NCI-H2171 (cell line): ENCODE measurements at places on chromosomes 3 and 15.

- DNase-seq, result no peak
Observed at GRCh38 chr15:93089727-93090305, 805 bp upstream of the RGMA start.

DNA sequence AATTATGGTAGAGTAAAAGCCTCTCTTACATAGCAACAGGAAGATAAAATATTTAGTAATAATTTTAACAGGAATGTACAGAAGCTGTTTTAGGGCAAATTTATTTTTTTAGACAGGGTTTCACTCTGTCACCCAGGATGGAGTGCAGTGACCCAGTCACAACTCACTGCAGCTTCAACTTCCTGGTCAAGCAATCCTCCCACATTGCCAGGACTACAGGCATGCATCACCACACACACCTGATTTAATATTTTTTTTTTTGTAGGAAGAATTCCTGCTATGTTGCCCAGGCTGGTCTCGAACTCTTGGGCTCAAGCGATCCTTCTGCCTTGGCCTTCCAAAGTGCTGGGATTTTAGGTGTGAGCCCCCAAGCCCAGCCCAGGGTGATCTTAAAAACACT is 61.1 kb downstream of the PCCB start:
- DNase-seq, result no peak

GRCh38 chr15:87133704-87134103 is 1054.0 kb downstream of the AGBL1 start:
- DNase-seq, result no peak

DNA sequence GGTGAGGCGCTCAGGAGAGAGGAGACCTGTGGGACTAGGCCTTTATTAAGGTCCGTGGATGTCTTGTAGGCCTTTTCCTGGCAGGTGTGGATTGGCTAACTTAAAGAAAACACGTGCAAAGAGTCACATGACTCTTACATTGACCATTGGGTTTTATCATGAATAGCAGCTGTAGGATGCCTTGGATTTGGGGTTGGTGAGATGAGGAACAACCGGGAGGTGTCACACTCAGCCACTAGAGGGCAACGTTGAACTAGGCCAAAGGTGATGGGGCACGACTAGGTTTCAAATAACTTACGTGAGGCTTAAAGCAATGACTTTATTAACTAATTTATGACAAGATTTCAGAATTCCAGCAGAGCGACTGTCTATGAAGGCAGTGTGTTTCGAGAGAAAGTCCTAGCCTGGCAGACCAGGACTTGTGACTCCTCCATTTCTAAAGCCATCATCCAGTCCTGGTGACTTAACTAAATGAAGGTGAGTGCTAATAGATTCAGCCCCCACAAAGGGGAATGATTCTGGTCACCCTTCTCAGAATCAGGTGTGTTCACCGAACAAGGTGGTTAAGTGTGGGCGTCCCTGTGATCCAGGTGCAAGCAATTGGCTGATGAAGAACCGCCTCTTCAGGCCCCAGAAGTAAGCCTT is 345.6 kb downstream of the MCTP2 start:
- DNase-seq, result no peak

DNA sequence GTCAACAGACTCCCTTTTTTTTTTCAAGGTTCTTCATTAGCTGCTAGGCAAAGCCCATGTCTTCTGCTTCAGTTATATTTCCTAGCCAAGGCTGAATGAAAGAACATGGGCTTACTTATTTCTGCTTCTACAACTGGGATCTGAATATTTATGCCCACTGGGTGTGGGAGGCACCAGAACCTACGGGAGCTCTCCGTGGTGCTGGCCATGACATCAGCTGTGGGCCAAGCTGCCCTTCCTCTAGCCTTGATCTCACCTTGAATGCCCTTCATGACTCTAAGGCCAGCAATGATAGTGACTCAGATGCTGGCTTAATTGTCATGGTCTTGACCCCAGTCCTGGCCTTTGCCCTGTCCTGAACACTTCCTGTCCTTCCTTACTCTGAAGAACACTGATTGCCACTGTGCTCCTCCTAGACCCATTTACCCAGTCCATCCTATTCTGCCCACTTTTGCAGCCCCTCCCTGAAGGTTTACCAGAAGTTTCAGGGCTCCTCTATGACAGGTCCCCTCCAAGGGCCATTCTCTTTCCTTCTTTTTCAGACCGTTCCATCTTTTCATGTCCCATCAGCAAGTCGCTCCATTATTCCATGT is 32.8 kb upstream of the PRR20G start:
- DNase-seq, result no peak

DNA sequence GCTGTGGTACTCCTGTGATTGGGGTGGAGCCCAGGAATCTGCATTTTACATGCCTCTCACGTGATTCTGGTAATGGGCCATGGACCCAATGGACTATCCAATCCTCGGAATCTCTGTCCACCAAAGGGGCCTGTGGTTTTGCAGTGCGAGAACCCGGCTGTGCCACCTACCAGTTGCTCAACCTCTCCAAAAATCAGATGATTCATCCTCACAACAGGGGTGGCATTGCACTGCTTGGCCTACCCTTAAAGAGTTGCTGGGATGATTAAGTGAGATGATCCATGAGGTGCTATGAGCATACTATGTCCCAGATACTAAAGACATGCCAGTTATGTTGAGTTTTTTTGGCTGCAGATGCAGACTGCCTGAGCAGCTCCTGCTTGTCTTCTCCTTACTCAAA is 5.1 kb downstream of the ANP32A start:
- no peak for DNase-seq

DNA sequence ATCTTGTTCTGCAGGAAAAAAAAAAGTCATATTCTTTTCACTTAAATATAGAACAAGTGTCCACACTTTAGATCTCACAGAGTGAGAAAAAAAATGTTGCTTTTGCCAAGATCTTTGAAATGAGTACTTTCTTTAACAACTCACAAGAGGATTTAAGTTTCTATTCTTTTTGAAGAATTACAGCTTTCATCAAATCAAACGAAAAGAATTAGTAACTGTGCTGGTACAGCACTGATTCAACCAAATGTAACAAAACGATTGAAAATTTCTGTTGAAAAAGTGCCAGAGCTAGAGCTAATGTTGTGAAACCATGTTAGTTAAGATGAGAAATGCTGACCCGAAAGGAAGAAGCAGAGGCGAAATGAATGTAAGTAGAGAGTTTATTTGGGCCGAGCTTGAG is 300.2 kb downstream of the GABRB3 start:
- no peak for DNase-seq

DNA sequence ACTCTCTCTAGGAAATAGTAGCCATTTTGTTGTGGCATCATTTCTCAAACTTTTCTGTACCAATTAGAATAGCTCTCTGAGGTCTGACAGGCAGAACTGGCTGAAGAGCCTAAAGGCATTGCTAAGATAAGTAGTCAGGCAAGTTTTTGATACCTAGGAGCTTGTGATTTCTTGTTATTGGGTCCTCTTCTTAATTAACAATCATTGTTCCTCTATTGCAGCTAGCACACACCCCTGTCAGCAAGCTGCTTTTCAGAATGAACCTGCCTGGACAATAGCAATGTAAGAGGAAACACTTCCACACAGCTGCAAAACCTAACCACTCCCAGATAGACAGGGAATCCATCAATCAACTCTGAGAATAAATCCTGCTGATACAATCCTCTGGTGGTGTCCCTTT is 403.9 kb upstream of the TBL1XR1 start:
- no peak for DNase-seq

GRCh38 chr3:126121632-126122031 is 37.7 kb upstream of the SLC41A3 start:
- no peak for DNase-seq
